ENCODE measurements at places on chromosomes 3 and 15.

- no peak for DNase-seq
These were observed 80.4 kb downstream of the TRANK1 start for GRCh38 chr3:36864180-36865053.

DNA sequence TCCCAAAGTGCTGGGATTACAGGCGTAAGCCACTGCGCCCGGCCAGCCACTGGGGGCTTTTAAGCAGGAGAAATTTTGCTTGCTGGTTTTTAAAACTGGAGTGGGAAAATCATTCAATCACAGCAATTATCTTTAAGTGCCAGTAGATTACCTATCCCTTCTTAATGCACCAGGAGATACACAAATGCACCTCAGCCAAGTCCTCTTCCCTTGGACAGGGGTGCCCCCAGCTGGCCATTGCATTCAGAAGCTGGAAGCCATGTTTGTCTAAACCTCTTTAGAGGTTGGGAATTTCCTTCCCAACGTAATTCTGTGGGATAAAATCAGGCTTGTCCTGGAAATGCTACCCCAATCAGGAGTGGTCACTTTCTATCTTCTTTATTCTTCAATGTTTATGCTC is 26.6 kb downstream of the MIX23 start:
- peak; percentile 62 for DNase-seq

- no peak for DNase-seq
These were observed 3.3 kb downstream of the CAND2 start for GRCh38 chr3:12799525-12800440.

DNA sequence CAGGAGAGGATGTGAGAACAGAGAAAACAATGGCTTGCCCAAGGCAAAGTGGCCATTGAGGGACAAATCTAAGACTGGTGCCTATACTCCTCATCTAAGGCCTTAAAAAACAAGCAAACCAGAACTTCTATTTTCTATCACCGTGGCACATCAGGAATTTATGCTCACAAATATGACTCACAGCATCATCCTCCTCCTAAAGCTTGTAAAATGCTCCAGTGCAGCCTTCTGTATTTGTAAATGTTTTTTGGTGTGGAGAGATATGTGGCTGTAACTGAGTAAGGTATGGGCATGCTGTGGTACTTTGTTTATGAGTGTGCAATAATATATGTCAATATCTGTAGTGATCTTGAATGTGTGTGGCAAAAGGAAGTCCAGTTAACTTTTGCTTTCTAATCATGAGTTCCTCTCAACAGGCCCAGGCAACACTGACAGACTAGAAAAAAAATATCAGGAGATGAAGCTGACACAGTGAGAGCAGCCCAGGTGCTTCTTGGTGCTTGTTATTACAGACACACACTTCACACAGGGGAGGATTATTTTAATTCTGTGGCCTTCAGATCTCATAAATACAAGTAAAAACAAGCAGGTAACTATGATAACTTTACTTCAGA is 60.3 kb downstream of the CTNNB1 start:
- DNase-seq: no peak

All from OCI-M1 (cell line).